Activated naive CD4-positive, alpha-beta T cell treated with anti-CD3 and anti-CD28 coated beads, Interleukin-2, amount 50 U/mL, for 72 hours (primary cell): ENCODE measurements at places on chromosomes 2 and 18. TPM values are rescaled to one million over a fixed set of nuclear protein-coding genes. Genes with fewer than 3 reads are reported as not detected.

ERFE gene
- total RNA-seq: not detected

SIGLEC15 gene
- total RNA-seq: not detected

CPLX4 gene
- total RNA-seq: not detected

MEP1B gene
- not detected for total RNA-seq

EFR3B gene
- total RNA-seq: 1.2 TPM

GNLY gene
- total RNA-seq: 24.0 TPM

MEX3C gene
- 82.5 TPM for total RNA-seq

CELF4 gene
- not detected for total RNA-seq

IL37 gene
- not detected for total RNA-seq

GBX2 gene
- total RNA-seq: not detected

CAPN14 gene
- total RNA-seq: 1.2 TPM

IL1R2 gene
- total RNA-seq: 10.7 TPM

SOWAHC gene
- total RNA-seq: 1.0 TPM

LONRF2 gene
- total RNA-seq: not detected

CRYGD gene
- total RNA-seq: not detected

RETSAT gene
- total RNA-seq: 20.2 TPM

HMSD gene
- 0.61 TPM for total RNA-seq

HOXD10 gene
- total RNA-seq: not detected

POTEC gene
- not detected for total RNA-seq

KIF5C gene
- total RNA-seq: 26.8 TPM
